ENCODE measurements at places on chromosomes 16 and 17.
A peak's percentile ranks its signal among the peaks of the same experiment; 100 is the strongest.

GRCh38 chr17:67441052-67441895, 64.2 kb downstream of the PITPNC1 start:
- DNase-seq = no peak

- peak; percentile 79 for DNase-seq
Measured at GRCh38 chr17:77214743-77215142, 74.0 kb downstream of the SEC14L1 start.

DNA sequence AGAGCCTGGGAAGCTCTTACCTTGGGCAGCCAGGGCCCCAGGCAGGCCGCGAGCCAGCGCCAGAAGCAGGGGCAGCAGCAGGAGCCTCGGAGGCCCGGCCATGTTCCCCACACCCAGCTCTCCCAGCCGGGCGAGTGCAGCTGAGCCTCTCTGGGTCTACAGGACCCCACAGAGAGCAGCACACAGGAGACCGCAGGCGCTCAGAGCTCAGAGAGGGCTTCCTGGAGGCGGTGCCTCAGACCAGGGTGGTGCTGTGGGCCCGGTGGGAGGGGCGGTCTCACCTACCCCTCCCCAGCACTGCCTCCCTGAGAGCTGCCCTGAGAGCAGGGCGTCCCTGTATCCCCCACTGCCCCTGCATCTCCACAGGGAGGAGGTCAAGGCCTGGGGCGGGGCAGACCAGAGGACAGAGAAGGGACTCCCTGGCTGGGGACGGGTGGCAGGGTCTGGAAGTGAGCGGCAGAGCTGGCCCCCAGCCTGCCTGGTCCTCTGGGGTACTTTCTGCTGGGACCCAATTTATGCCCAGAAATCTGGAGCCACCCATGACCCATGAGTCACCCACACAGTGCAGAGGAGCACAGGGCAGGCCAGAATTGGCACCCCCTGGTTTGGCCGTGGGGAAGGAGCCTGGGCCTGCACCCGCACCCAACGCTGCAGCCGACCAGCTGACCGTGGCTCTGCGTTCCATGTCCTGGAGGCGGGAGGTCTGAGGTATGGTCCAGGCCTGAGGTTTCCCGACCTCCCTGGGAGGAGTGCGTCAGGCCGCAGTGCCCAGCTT, at the start of gene CD7:
Gene CD7 (minus strand): TSS at position 215 of the 775 bp plus-strand sequence. CDS start 113 bp downstream, at position 102.
- DNase-seq = no peak

- no peak for DNase-seq
Measured at GRCh38 chr17:63529711-63530556, 6.8 kb downstream of the KCNH6 start.

GRCh38 chr17:47862621-47863440, 11.9 kb upstream of the SP6 start:
- DNase-seq = no peak

DNA sequence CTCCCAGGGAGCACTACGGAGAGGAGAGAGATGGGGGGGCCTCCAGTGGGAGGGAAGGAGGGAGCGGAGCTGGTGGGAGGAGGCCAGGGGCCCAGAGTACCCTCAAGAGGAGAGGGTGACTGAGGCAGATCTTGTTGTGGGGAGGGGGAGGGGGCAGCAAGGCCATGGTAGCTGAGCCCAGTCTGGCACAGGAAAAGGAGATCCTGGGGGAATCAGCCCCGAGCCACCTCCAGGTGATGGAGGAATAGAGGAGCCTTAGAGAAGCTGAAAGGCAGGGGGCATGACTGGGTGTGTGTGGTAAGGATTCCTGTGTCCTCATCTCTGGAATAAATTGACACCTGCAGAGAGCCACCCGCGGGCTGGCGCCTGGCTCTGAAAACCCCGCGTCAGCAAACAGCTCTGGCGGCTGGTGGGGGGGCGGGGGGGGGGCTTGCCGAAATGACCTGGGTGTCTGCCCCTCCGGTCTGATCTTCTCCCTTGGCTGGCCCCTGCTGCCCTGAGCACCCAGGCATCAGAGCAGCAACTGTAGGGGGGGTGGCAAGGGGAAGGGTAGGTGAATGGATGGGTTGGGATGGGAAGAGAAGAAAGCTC, 1.3 kb upstream of the NLGN2 start:
- DNase-seq = peak; percentile 56

- peak; percentile 34 for DNase-seq
Measured at GRCh38 chr17:63490329-63490728, 13.5 kb downstream of the ACE start.

- no peak for DNase-seq
Measured at GRCh38 chr16:85003725-85004586, 7.4 kb downstream of the ZDHHC7 start.

Measured in GM23338 (cell line).